ENCODE measurements at places on chromosomes 1 and 21. TPM values are rescaled to one million over a fixed set of nuclear protein-coding genes. Genes with fewer than 3 reads are reported as not detected.

GRCh38 chr21:21807598-21807903 is 809.3 kb downstream of the NCAM2 start:
- H3K4me1 ChIP-seq, result no peaks in the 10 kb centered on the region
- H3K36me3 ChIP-seq, result no peaks in the 10 kb centered on the region
- DNase-seq, result no peak
- no peak overlapping the region for H3K4me3 ChIP-seq

DNA sequence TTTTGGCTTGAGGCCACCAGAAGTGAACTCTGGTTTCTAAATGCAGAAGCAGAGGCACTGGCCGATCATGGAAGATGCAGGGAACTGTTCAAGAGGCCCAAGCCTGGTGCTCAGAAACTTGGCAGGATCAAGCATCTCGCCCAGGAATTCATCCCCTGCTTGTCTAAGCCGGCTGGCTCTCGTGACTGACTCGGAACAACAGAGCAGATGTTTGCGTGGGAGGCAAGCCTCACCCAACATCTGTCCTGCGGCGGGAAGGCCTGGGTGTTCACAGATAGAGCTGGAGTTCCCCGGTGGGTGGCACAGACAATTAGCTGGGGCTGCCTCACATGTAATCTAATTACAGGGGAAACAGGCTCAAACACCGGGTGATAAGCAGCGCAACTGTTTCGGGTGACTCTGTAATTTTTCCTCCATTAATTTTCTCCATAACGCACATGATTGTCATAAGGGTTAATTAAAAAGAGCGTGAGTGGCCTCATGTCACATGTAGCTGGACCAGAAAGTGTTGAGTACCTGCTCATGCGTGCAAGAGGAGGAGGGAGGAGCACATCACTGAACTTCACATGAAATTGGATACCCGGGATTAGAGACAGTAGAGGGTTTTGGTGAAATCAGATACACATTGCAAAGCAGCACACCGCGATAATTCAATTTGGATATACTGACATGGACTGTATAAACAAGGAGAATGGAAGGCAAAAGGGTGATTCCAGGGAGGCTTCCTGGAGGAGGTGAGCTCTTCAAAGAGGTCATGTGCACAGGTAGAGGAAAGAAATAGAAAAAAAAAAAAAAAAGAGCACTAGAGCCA is 180.0 kb downstream of the ETS2 start:
- peaks cover 28% of the 10 kb centered on the region for H3K27me3 ChIP-seq
- H3K4me1 ChIP-seq, result peaks cover 38% of the 10 kb centered on the region
- H3K4me3 ChIP-seq, result peak overlapping the region; percentile 71
- H3K36me3 ChIP-seq, result peaks cover 5% of the 10 kb centered on the region

The CASP9 gene
- total RNA-seq, result 9.6 TPM

The CLCA4 gene
- not detected for total RNA-seq

GRCh38 chr1:68051475-68051874 is 1.0 kb upstream of the DIRAS3 start:
- no peak overlapping the region for H3K27ac ChIP-seq
- peaks cover 23% of the 10 kb centered on the region for H3K27me3 ChIP-seq
- H3K36me3 ChIP-seq, result no peaks in the 10 kb centered on the region
- DNase-seq, result no peak

DNA sequence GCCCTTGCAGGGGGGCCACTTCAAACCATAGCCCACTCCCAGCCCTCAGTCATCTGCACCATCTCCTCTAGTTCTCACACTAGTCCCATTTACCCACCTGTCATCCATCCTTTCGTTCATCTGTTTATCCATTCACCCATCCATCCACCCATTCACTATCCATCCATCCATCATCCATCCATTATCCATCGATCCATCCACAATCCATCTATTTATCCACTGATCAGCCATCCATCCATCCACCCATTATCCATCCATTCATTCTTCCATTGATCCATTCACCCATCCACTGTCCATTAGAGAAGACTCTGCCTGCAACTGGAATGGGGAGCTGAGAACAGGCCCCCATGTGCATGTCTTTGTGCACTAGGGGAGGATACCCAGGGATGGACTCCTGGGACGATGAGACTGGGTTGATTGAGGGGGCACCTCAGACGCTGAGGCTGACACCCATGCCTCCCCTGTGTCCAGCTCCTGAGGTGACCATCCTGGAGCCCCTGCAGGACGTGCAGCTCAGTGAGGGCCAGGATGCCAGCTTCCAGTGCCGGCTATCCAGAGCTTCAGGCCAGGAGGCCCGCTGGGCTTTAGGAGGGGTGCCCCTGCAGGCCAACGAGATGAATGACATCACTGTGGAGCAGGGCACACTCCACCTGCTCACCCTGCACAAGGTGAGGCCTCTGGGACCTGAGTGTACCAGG is 97.9 kb downstream of the TRIM11 start:
- no peaks in the 10 kb centered on the region for H3K27me3 ChIP-seq
- H3K36me3 ChIP-seq, result peaks cover 8% of the 10 kb centered on the region
- H3K27ac ChIP-seq, result no peak overlapping the region
- H3K4me3 ChIP-seq, result no peak overlapping the region
- no peaks in the 10 kb centered on the region for H3K4me1 ChIP-seq
